Kidney epithelial cell (primary cell): ENCODE measurements at places on chromosomes 7 and 10. TPM values are rescaled to one million over a fixed set of nuclear protein-coding genes. Genes with fewer than 3 reads are reported as not detected.

- DNase-seq: no peak
Measured at GRCh38 chr7:80413383-80413945, 98.4 kb downstream of the GNAT3 start.

- no peak for DNase-seq
Measured at GRCh38 chr10:122643931-122644534, 55.6 kb downstream of the C10orf120 start.

GRCh38 chr10:101484175-101484745, 103.8 kb downstream of the POLL start:
- no peak for DNase-seq

GRCh38 chr7:7966141-7966734, 2.4 kb upstream of the GLCCI1 start:
- DNase-seq: no peak

- DNase-seq: no peak
Measured at GRCh38 chr10:117092386-117092785, 45.7 kb downstream of the VAX1 start.

GRCh38 chr7:32241636-32242035, 171.4 kb upstream of the PDE1C start:
- no peak for DNase-seq

DNA sequence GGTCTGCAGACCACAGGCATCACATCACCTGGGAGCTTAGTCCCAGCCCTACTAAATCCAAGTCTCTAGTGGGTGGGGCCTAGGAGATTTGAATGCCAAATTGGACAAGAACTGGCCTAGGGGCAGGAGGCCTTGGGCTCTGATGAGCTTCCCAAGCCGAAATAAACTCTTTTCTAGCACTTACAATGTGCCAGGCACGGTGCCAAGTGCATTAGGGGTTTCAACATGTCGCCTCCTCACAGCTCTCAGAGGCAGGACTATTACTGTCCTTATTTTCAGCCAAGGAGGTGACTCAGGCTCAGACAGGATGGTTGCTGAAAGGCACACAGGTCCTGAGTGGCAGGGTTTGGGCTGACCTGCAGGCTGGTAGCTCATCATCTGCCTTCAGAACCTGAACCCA, 9.2 kb upstream of the CPA1 start:
- DNase-seq: no peak

- no peak for DNase-seq
Measured at GRCh38 chr7:16235147-16236114, 185.9 kb downstream of the CRPPA start.

DNA sequence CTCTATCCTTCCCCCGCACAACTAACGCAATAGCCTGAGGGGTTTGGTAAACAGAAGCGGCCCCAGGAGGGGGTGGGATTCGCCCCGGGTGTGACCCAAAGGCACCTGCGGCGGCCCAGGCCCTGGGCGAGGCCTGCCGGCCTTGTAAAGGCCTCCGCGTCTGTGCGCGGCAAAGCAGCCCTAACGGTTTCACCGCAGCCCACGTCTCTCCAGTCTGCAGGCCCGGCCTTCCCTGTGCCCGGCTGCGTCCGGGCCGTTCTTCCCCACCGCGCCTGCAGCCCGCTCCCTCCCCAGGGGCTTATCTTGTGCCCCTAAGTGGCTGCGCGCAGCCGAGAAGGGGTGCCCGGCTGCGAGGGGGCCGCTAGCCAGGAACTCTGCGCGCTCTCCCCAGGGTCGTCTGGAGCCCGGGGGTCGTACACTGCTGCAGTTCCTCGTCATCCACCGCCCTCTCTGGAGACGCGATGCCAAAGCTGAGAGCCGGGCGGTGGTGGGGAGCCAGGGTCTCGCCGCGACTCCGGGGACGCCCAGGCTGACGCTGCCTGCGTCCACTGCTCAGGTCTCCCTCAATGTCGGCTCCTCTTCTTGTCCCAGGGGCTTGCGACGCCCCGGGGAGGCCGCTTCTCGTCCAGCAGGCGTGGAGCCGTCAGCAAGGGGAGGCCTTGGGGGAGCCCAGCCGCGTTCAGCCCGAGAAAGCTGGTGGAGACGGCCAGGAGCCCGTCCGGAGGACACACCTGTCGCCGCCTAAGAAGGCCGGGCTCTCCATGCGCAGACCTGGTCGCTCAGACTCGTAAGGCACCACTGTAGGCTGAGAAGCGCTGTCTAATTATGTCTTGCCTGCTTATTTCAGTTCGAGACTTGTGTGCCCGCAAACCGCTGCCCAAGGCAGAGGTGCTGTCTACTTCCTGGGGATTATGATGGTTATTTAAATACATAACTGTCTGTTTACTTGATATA, 132.3 kb downstream of the SPAG6 start:
- DNase-seq: no peak

GRCh38 chr7:66626331-66626934, 2.2 kb upstream of the KCTD7 start:
- no peak for DNase-seq

- no peak for DNase-seq
Measured at GRCh38 chr10:48495282-48496045, 109.4 kb downstream of the ARHGAP22 start.

DNA sequence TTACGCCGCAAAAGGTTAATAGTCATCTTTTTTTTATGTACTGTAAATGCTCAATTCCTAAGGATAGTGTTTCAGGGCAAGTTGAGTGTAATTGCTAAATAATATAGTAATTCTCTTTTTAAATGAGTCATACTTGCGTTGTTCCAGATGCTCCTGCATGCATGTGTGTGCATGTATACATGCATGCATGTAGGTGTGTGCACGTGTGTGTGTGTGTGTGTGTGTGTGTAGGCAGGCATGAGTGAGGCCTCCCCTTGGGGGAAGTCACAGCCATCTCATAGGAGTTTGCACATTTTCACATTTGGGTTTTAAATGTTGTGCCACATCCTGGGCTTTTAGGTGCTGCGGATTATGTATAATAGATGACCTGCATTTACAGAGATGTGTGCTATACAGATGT, 1095.8 kb downstream of the KCNMA1 start:
- DNase-seq: no peak

- DNase-seq: no peak
Measured at GRCh38 chr7:133081119-133081598, 731 bp downstream of the CHCHD3 start.

DNA sequence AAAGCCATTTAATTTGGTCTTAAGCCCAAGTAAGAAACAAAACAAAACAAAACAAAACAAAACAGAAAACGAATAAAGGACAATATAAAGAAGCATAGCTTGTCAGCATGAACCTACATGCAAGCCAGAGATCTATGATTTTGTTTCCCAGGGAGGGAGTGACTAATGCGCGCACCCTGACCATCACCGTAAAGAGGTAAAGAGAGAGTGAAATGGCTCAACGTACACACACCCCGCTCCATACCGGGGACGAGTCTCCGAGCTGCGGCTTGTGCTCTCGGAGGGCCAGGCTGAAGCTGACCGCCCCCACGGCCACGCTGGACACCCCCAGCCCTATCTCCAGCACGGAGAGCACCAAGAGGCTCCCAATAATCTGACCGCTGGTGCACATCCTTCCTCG, 1.1 kb downstream of the TMEM196 start:
- DNase-seq: no peak

- no peak for DNase-seq
Measured at GRCh38 chr7:106419455-106420182, 134.8 kb upstream of the NAMPT start.

DNA sequence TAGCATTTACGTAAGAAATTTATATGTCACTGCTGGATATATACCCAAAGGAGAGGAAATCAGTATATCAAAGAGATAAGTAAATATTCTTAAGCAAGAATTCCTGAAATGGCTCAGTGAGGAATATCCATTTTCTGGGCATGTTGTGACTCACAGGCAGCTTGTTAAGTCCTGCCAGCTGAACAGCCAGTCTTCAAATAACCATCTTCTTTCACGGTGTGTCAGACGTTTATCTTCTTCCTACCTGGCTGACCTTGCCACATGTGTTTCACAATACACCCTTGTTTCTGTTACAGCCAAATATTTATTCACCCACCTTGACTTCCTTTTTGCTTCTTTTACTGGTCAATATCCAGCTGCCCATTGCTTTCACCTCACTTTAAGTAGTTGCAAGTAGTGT, 648.1 kb downstream of the ANKRD7 start:
- no peak for DNase-seq

- DNase-seq: peak; percentile 51
Measured at GRCh38 chr7:13945670-13946069, 43.8 kb downstream of the ETV1 start.

DNA sequence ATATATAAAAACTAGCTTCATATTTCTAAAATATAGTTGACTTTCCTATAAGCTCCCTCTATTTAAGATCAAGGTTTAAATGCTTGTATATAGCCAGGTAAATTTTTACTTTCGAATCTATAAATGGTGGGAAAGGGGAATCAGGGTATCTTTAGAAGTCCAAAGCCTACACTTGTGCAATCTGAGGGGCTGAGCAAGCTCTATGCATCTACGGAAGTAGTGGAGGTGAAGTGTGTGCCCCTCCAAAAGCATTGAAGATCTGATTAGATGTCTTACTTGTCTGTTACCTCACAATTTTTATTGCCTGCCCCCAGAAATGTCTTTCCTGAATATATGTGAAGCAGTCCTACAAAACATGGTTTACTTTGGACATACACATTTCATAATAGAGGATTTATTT, 1.6 kb downstream of the AKAP9 start:
- no peak for DNase-seq

The ARPC1A gene
- 185 and 216 TPM in 2 replicates for total RNA-seq

The PIP gene
- not detected in 2 replicates for total RNA-seq

The ZNF365 gene
- total RNA-seq: 4.7 and 6.9 TPM in 2 replicates
